ENCODE measurements at places on chromosomes 4 and X.

DNA sequence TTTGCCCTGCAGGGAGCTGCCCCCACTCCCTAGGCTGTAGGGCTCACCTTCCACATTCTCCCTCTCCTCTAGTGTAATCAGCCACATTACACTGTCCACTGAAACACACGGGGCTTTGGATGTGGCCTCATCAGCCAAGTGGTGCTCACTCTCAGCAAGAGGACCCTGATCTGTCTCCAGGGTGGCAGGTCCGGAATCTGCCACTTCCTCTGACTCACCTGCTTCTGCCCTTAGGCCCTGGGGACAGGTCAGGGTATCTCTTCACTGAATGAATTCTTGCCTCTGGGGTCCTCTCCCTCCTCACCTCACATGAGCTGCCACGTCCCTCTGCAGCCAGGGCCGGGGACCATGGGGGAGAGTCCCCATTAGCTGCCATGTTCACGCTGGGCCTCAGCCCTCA is 15.9 kb downstream of the ZNF41 start:
- DNase-seq, result no peak

DNA sequence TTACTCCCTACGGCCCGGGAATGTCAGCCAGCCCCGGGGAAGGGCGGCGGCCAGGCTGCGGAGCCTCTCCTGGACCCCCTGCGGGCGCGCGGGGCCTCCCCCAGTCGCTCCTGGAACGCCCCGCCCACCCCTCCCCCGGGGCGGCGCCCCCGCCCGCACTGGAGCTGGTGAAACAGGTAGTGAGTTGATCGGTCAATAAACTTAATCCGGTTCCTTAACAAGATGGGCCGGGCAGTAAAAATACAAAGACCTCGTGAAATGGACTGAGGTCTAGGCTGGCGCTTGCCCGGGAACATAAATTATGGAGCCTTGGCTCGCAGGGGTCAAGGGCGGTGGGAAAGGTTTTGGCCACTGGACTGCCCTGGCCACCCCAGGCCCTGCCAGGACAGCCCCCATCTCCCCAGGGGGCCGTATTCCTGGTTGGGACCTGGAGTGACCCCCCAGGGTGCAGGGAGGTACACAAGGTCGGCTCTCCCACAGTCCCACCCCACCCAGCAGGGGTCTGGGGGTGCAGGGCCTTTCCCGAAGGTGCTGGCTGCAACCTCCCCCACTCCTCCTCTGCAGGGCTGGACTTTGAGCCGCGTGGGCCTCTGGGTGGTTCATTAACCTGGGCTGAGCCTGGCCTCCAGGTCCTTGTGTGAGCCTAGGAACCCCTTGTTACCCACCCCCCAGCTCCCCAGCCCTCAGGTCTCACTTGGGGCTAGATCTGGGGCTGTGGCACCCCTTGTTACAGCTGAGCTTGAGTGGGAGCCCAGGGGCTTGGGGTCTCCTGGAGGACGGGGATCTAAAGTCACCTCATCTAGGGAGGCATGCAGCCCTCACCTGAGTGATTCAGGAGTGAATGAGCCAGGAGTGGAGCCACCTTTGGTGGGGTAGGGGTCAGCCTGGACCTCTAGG is 2.5 kb downstream of the FGFR3 start:
- DNase-seq, result no peak

DNA sequence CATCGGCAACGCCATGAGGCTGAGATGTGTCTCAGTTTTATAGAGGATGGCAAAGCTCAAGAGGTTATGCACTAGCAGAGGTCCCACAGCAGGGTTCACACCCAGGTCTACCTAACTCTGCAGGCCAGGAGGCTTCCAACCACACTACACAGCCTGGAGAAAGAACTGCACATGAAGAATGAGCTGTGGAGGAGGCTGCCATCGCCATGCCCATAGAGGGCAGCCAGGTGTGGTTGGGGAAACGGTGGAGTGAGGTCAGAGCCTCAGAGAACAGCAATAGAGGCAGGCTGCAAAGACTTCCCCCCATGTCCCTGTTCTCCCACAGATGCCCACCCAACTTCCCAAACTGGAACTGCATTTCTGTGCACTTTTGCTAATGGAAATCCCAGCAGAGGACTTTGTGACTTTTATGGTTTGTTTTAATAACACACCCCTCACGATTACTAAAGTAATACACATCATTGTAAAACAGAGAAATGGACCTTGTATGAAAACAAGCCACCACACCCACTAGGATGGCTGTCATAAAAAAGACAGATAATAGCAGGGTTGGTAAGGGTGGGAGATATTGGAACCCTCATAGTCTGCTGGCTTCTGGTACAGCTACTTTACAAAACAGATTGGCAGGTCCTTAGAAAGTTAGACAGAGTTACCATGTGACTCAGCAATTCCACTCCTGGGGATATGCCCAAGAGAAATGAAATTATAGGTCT is 58.9 kb upstream of the PROM1 start:
- no peak for DNase-seq

- no peak for DNase-seq
Observed at GRCh38 chrX:146456058-146456457, 353.5 kb upstream of the CXorf51B start.
